HT-29 (cell line): ENCODE measurements at places on chromosomes 2 and 18.
A peak's percentile ranks its signal among the peaks of the same experiment; 100 is the strongest.

- peak; percentile 82 for DNase-seq
Measured at GRCh38 chr2:109726379-109727270, 67.5 kb upstream of the RGPD5 start.

GRCh38 chr2:171554991-171555615 is 32.8 kb downstream of the CYBRD1 start:
- no peak for DNase-seq

DNA sequence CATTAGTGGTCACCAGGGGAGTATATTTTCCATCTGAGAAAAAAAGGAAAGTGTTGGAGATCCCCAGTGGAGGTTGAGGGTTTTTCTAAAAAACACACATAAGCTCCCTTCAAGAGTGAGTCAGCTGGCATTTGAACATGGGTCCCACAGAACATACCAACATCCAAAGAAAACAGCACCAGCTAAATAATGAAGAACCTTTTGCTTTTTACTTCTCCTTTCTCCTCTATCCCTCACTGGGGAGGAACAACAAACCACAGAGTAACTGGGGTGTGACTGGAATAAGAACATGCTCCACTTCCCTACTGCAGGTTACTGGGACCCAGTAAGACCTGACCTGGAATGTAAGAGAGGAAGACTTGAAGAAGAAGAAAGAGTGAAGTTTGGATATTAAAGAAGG is 56.5 kb upstream of the RAPH1 start:
- no peak for DNase-seq

DNA sequence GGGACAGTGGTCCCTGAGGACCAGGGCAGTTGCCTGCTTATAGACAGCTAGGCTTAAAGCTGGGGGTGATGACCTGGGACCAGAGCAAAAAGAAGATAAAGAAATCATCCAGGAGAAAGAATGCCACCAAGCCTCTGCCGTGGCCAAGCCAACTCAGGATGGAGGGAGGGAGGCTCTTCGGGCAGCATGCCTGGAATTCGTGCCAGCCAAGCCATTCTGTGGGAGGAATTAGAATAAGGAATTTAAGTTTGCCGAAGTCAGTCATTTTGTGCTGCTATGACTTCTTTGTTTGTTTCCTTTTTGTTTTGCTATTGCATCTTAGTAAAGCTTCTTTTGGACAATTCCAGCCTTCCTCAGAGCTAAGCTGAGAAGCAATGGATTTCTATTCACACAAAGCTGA is 124.1 kb downstream of the EN1 start:
- DNase-seq: no peak

DNA sequence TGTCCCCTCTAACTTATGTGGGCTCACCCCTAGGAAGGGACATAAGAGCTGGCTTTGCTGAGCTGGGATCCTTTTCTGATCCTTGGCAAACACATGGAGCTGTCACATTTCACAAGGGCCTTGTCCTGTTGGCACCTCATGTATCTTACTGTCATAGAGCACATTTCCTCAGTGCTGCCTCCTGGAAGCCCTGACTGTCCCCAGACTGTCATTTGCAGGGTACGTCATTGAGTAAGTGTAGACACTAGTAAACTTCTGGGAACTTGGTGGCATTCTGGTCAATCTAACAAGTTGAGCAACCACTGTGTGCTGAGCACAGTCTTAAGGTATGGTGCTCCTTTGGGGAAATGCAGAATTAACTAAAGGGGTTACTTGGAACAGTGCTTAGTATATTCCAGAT is 94.5 kb upstream of the IL1R2 start:
- DNase-seq: no peak

DNA sequence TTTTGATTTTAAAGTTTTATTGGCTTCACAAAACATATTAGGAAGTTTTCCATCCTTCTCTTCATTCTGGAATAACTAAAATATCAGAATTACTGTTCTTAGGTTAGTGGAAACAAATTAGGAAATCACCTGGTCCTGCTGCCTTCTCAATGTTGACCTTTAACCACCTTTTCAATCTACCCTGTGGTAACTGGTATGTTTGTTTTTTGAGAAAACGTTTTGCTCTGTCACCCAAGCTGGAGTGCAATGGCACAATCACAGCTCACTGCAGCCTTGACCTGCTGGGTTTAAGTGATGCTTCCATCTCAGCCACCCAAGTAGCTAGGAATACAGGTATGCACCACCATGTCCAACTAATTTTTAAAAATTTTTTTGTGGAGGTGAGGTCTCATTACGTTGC is 28.4 kb downstream of the ACYP2 start:
- no peak for DNase-seq

- no peak for DNase-seq
Measured at GRCh38 chr2:1755436-1756191, 11.3 kb upstream of the PXDN start.

GRCh38 chr2:18604531-18604885 is 15.1 kb upstream of the NT5C1B start:
- no peak for DNase-seq

DNA sequence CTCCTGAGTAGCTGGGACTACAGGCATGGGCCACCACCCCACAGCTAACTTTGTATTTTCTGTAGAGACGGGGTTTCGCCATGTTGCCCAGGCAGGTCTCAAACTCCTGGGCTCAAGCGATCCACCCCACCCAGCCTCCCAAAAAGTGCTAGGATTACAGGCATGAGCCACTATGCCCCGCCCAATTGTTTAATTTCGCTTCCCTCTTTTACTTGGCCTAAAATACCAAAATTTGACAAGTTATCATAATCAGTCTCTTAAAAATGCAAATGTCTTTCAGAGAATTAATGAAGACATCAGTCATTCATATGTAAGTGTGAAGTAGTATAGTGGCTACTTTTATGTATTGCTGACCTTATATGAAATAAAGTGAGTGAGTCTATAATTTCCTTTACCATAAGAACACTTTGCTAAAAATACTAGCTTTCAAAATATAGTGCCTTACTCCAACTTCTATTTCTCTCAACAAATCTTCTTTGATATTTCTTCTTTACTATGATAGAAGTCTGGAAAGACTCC is 9.8 kb downstream of the FBXO11 start:
- DNase-seq: no peak

DNA sequence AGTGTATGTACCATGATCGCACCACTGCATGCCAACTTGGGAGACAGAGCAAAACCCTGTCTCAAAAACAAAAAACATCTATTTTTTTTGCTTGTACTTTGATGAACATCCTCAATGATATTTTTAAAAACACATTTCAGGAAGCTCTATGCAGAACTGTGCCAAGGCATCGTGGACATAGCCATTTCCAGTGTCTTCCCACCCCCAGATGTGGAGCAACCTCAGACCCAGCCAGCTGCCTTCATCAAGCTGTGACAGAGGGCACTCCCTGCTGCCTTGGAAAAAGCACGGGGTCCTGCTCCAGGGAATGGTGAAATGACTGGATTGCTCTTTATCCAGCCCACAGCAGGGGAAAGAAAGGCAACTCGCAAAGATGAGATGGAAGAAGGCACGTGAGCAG is 13.7 kb upstream of the POLR1B start:
- DNase-seq: no peak

- no peak for DNase-seq
Measured at GRCh38 chr2:12381543-12382325, 335.0 kb upstream of the TRIB2 start.

DNA sequence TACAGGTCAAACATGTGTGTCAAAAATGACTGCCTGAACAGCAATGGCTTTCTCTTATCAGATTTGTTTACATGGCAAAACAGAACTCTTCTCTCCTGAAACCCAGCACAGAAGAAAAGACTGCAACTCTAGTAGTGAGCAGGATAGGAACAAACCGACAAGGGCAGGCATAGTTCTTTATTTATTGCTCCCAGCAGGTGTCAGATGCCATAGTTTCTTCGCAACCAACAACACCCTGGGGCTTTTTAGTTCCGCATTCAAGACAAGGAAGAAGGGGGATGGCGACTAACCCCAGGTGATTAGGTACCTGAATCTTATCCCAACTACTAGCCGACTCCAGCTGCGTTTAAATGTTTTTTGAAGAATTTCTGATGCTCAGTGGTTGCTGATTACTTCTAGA is 367.5 kb upstream of the FIGN start:
- DNase-seq: no peak

DNA sequence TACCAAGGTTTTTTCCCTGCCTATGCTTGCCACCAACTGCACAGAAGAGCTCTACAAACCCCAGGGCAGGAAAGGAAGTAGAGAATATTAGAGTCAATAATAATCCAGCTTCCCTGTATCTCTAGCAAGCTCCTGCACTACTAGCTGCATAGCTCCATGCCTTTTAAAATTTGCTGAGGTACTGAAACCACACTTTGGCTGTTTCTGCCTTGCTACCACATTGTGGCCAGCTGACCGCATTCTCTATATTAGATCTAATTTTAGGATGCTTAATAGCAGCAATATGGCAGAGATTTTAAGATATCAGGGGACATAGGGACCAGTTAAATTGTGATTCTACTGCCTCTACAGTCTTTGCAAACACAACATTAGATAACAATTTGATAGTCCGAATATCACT is 534.6 kb downstream of the MBD2 start:
- DNase-seq: no peak

GRCh38 chr18:23573626-23574431 is 12.5 kb downstream of the NPC1 start:
- no peak for DNase-seq

DNA sequence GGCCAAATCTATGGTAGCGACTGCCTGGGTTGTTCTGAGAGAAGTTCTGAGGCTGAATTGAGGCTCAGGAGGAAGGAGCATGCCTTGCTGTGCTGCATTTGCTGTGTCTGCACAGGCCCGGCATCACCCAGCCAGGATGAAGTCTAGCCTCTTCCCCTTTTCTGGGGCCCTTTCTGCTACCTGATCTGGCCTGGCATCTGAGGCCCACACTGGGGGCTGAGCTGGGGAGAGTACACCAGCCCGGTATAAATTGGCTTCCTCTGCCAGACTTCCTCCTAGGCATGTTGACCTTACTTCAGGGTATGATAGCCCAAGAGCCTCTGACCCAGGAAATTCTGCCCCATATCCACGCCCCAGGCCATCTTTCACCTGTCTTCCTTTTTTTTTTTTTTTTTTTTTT is 30.0 kb downstream of the MRPL35 start:
- DNase-seq: no peak

DNA sequence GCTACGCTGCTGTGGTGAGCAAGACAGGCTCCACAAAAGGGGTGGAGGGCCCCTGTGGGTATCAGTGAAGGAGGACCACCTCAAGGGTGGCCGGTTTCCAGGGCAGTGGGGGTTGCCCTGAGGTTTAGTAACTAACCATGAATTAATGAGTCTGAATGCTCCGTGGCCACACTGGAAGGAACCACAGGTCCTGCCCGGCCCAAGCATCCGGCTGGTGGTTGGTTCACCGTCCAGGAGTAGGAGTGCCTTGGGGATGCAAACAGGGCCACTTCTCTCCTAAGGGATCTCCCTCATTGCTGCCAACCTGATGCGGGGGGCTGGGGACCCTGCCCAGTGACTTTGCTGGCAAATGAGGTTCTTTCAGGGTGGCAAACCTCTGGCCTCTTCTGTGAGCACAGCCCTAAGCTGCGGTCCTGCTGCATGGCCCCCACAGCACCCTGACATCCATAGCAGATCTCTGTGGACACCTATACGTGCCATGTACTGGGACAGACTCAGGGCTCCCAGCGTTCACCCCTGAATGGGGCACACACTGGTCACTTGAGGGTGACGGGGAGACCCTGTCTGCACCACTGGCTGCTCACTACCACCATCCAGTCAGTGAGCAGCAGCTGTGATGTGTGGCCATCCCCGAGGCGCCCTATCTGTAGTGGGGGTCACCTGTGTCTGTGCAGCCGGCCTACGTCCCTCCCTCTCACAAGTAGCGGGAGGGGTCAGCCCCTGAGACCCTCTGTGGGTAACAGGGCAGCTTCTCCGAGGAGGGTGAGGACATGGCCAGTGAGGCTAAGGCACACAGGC is 41.6 kb downstream of the HS6ST1 start:
- DNase-seq: no peak

DNA sequence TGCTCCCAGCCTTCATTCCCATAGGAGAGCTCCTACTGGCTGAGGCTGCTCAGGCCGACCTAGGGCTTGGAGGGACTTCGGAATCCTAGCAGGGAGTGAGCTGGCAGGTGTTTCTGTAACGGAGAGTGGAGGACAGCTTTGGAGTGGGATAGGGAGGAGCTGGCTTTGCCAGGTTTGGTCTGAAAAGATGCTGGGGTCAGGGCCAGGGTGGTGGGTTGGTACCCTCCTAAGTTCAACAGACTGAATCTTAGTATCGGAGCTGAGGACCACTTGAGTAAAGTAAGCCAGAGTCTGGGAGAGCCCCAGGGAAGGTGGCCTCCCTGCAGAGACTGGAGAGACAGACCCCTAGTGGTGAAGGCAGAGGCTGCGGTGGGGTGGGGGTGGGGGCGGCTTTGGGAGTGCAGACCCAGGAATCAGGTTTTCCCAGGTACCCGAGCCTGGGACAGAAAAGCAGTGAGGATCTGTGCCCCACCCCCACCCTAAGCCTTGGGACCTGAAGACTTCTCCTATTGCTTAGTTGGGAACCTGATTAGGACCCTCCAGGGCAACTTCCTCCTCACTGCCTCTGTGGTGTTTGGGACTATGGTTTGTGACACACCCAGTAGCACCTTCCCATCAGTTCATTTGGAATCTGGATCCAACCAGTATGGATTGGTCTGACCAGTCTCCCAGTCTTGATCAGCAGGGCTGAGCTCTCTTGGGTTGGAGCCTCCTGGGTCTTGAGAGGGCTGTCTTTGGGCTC is 3.0 kb downstream of the CNNM4 start:
- DNase-seq: peak; percentile 63

DNA sequence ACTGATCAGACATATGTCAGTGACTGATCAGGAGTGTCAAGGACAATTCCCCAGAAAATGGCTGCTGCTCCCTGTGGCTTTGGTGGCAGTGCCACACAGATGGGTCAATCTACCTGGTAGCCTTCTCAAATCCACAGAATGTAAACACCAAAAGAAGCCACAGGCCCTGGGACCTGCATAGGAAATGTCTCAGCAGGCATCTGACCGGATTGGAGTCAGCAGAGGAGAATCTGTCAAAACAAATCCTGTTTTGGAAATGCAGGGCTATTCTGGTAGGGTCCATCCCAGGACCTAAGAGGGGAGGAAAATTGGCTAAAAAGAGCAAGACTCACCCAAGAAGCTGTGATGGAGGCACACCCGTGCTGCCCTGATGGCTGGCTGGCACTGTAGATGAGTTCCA is 189.7 kb downstream of the TMEM247 start:
- DNase-seq: no peak

GRCh38 chr2:100291152-100291970 is 30.9 kb downstream of the LONRF2 start:
- DNase-seq: peak; percentile 93

- DNase-seq: peak; percentile 19
Measured at GRCh38 chr18:49059028-49059834, 108.5 kb upstream of the SMAD7 start.
